ENCODE measurements at places on chromosomes 5 and 9.

- DNase-seq, result no peak
Observed at GRCh38 chr9:136921307-136921706, 23.2 kb downstream of the FBXW5 start.

DNA sequence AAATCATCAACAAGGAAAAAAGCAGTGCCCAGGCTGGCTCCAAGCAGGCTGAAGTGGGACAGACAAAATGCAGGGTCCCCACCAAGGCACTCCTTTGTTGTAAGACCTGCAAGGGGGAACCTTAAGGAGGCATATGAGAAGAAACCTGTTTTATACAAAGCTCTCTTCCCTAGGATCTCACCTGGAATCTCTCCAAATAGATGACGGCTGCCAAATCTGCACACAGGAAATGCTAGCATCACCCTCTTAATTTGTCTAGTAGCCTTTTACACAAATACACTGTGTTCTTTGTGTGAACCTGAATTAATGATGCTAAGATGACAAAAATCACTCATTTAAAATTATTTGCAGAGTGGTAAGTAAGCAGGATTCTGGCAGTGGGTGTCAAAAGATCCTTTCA, 280.2 kb downstream of the SPOCK1 start:
- no peak for DNase-seq

GRCh38 chr9:17005056-17005823, 129.6 kb upstream of the CNTLN start:
- DNase-seq, result no peak

DNA sequence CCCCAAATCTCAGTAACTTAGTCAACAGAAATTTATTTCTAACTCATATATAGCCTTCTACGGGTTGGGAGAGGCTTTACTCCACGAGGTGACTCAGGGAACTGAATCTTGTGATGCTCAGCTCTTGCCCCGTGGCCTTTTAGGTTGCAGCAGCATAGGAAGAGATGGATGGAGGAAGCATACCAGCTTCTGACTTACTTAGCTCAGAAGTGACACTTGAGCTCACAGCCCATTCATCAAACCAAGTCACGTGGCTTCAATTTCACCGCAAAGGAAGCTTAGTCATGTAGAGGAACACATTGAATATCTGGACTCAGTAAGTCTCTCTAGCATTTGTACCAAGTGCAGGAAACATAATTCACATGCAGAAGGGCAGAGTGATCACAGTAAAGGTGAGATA, 124.1 kb upstream of the KCNN2 start:
- DNase-seq, result no peak

- no peak for DNase-seq
Observed at GRCh38 chr9:27765266-27766072, 192.2 kb upstream of the C9orf72 start.

DNA sequence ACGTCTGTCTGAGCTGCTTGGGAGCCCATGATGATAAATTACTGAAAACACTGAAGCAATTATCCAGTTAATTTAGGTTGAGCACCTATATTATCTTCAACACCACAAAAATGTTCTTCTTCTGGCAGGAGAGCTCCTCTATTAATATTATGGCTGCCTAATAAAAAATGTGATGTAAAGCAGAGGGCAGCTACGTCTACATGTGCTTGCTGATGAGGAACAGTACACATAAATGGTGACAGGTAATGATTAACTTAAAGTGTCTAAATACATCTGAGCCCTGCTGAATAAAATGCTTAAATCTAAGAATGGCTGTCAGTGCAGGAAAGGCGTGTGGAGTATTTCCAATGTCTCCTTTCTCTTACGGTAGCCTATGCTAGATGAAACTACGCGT, 131.3 kb upstream of the NR3C1 start:
- no peak for DNase-seq

GRCh38 chr5:154393850-154394249, 51.9 kb upstream of the SAP30L start:
- no peak for DNase-seq

- peak; percentile 38 for DNase-seq
Observed at GRCh38 chr5:133944263-133945185, 23.9 kb downstream of the C5orf15 start.

DNA sequence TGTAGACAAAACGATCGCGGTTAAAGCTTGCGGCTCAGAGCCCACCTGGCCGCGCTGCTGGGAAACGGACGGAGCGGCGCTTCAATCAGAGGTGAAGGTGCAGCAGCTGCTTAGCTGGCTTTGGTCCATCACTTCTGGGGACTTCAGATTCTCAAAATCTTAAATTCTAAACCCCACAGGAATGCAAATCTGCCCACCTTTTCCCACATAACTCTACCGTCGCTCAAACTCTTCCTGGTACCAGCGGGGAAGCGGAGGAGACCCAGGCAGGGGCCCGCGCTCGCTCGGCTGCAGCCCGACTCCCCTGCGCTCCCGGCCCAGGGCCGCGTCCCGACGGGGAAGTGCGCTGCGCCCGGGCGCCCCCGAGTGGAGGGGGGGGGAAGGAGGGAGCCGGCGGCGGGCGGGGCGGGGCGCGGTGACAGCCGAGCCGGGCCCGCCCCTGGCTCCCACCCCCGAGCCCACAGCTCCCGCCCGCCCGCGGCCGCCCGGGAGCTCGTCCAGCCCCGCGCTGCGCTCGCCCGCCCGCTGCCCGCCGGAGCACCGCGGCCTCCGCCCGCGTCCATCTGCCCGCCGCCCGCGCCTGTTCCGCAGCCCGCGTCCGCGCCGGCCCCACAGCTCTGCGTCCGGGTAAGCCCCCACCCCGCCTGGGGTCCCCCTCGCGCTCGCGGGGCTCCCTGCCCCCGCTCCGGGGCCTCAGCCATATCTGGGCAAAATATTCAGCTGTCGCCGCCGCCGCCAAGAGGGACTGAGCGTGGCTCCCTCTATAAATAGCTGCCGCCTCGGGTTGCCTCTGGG, at the start of gene TMOD1:
TSS of gene TMOD1 (plus strand) at position 490 of the 795 bp plus-strand sequence. CDS start 22,523 bp downstream, outside the sequence.
- DNase-seq, result peak; percentile 13

GRCh38 chr5:150596313-150596712, 44.1 kb upstream of the SYNPO start:
- no peak for DNase-seq

DNA sequence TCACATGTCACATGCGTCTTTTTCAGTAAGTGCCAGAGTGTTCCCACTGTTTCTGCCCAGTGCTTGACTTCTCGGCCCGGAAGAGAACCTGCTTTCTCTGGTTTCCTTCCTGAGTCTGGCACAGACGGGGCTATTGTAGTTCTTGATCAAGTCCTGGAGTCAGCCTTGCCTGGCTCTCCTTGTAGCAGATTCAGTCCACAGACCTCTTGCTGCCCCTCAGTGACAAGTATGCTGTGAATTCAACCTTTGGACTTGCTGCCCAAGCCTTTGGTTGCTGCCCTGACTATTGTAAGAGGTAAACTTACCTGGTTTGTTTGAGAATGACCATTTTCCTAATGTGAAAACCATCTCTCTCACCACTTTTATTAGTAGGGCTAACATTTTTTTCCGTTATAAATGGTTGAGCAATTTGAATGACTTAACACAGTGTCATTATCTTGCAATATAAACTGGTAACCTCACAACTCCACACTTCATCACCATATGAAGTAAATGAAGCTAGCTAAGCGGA, 24.7 kb downstream of the ZBTB34 start:
- no peak for DNase-seq

- DNase-seq, result no peak
Observed at GRCh38 chr9:128142061-128142460, 7.2 kb upstream of the LCN2 start.

DNA sequence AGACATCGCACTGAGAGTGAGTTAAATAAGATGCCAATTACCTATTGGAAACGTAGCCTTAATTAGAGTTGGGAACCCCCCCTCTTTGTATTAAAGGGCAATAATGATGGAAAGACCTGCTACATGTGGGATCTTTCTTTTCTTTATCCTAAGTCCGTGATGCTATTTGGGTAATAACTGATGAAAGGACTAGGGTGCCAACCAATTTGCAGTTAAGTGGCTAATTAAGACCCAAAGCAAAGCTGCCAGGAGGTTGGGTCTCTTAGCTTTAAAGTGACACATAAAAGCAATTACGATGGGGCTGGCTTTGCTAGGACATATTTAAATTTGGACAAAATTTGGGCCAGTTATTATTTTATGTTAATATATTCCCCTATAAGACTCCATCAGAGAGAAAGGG, 728.8 kb downstream of the NR2F1-AS1 start:
- no peak for DNase-seq

- no peak for DNase-seq
Observed at GRCh38 chr9:78221425-78221824, 14.4 kb upstream of the CEP78 start.

DNA sequence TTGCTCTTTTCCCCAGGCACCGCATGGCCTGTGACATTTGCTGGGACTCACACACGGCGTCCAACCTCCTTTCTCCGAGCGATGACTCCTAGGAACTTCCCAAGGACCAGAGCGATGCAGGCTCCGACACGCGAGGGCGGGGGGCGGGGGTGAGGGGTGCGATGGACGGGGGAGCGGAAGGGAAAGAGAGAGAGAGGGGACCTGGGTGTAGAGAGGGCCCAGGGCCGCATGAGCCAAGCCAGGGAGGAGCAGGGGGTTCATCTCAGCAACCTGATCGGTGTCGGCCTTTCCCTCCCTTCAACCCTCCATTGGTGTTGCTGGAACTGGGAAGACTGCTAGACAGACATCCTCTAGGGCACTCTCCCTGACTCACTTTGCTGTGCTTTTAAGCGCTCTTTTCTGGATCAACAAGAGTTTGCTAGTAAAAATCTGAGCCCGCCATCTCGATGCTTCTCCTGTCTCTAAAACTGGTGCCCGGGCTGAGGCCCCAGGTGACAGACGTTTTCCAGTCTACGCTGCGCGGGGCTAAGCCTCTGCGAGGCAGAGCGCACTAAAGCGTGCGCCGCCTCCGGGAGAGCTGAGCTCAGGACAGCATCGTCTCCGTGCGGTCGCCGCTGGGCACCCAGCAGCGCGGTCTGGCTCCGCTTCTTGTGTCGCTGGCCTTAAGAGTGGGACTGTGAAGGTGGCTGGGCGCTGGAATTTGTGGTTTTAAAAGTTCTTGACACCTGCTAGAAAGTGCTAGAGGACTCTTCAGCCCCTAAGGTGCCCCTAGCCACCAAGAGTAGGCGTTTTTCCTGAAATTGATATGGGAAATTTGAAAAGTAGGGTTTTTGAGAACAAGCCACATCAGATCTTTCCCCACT, 1.0 kb upstream of the TSLP start:
- peak; percentile 27 for DNase-seq

- DNase-seq, result no peak
Observed at GRCh38 chr5:17257705-17258273, 40.4 kb downstream of the BASP1 start.
